ENCODE measurements at places on chromosomes 5 and 9. TPM values are rescaled to one million over a fixed set of nuclear protein-coding genes. Genes with fewer than 3 reads are reported as not detected.
A peak's percentile ranks its signal among the peaks of the same experiment; 100 is the strongest.

DNA sequence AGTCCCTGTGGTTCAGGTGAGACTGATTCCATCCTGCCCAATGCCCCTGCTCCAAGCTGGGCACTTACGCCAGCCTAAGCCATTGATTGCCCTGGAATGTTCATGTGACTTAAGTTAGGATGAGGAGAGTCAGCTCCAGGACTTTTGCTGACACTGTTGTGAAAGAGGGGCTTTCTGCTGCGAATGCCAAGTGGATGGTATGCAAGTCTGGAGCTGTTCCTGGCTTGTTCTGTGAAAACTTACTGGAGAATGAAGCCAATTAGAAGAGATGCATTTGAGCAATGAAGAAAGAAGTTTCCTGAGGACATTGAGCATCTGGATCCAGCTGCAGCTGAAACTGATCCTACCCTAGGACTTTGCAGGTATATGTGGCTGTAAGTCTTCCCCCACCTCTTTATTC lies 61.2 kb upstream of the ZFR start:
- DNase-seq = no peak

DNA sequence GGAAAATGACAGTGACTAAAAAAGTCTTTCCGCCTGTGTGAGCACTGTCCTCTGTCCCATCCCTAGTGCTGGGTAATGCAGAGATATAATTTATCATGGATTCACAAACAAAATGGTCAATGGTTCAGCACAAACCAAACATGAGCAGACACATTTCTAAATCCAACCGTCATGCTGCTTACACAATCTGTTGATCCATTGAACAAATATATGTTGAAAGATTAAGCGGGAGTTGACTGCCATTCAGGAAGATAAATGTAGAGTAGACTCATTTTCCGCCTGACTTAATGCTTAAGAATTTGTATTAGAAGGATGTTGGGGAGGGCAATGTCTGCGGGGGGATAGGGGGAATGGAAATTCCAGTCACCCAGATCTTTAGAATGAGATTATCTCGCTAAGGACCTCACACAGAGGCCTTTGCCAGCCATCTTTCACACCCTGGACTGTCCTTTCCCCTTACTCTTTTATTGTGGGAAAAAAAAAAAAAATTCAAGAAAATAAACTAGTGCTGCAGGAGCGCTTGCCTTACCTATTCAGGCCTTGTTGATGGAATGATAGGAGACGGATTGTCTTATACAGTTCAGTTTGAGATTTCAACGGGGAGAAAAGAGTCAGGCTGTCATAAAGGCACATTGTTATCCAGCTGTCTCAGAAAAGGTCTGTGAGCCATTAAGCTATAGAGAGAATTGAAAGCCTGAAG lies 153.7 kb downstream of the TLE1 start:
- no peak for DNase-seq

DNA sequence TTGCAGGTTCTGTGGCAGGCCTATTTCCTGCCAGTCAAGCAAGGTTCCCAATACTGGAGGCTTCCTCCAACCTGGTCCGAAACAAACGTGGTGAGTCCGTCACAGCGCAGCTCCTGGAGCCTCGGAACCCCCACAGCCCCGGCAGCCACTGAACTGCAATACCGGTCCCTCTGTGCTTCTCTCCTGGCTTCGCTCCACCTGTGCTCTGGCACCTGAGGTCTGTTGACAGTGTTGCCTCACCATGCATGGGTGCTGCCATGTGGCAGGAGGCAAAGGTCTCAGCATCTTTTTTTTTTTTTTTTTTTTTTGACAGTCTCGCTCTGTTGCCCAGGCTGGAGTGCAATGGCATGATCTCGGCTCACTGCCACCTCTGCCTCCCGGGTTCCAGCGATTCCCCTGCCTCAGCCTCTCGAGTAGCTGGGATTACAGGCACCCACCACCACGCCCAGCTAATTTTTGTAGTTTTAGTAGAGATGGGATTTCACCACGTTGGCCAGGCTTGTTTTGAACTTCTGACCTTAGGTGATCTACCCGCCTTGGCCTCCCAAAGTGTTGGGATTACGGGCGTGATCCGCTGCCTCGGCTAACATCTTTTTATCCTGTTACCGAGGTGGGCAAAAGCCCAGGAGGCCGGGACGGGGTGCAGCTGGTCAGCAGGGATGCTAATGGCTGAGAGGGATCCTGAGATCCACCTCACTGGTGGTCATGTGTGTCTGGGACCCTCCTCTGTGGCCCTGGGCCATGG lies 57.1 kb upstream of the RNU6ATAC start:
- no peak for DNase-seq

- DNase-seq = no peak
These were observed 14.2 kb upstream of the AGGF1 start for GRCh38 chr5:77015938-77016569.

DNA sequence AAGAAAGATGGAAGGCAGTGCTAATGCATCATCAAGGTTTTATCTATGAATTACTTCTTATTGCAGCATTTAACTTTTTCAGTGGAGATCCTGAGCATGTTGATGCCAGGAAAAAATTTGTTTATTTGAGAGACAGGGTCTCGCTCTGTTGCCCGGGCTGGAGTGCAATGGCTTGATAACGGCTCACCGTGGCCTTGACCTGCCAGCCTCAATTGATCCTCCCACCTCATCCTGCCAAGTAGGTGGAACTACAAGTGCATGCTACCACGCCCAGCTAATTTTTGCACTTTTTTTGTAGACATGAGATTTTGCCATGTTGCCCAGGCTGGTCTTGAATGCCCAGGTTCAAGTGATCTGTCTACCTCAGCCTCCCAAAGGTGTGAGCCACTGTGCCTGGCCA lies 47.2 kb downstream of the AOPEP start:
- no peak for DNase-seq

GRCh38 chr9:127149010-127149409 lies 26.6 kb upstream of the ANGPTL2 start:
- DNase-seq = no peak

DNA sequence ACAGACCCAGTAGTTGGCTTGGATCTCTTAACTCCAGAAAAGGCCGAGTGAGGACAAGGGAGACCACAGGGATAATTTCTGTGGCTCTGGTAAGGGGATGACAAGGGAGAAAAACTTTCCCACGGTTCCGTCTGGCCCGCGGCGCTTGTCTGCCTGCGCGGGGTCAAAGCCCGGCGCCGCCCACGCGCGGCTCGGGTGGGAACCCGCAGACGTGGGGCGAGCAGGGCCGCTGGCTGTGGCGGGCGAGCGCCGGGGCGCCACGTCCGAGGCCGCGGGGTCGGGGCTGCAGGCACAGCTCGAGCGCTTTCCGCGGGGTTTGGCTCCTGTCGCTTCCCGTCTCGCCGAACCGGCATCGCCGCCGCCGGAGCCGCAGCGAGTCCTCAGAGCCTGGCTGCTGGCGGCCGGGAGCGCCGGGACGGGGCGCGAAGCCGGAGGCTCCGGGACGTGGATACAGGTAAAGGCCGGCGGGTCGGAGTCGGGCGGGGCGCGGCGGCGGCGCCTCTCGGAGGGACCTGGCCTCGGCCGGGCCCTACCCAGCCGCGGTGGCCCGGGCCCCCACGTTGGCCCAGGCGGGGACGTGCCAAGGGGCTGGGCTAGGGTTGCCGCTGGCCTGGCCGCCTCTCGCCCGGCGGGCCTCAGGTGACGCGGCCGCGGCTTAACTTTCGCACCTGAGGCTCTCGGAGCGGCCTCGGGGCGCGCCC lies at the start of gene RNF180:
Gene RNF180, plus strand, starts transcription at position 344 of the 701 bp plus-strand sequence. CDS start 34,965 bp downstream, outside the sequence.
- peak; percentile 22 for DNase-seq

DNA sequence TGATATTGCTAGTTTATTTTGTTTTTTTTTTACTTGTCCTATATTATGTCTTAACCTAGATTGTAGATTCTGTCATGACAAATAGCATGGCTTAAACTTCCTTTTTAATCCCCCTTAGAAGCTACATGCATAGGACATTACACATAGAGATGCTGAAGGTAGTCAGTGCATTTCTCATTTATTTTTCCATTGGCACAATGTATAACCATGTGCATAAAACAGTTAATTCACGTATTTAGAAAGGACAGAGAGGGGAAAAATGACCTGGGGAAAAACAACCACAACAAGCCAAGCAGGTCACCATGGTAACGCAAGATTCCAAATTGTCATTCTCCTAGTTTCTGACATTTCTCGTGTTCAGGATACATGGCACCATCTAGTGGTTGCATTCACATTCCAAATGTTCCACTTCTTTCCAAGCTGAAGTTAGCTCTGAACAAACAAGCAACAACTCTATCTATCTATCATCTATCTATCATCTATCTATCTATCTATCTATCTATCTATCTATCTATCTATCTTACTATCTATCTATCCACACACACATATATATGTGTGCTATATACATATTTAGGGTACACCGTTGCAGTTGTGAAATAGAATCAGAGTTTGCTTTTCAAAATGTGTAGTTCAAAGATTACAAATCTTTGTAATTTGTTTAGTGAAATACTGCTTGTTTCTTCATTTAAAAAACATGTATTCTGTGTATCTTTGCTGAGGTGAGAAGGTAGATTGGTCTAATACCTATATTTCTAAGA lies 487.2 kb upstream of the ST8SIA4 start:
- no peak for DNase-seq

DNA sequence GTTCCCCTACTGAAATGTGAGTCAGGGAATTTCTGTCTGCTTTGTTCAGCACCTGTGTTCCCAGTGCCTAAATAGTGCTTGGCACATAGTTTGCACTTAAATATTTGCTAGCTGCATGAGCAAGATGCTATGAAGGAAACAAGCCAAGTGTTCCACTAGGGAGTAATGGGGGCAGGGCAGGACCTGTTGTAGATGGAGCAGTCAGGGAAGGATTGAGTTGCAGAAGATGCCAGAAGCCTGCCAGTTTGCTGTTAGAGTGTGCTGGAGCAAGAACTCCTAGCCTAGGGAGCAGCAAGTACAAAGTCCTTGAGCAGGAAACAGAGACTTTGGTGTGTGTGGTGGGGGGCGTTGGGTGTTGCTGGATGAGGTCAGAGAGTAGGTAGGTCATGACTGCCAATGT lies 87.5 kb downstream of the DAB2IP start:
- DNase-seq = no peak

GRCh38 chr9:89814340-89815040 lies 209.7 kb downstream of the GADD45G start:
- no peak for DNase-seq

DNA sequence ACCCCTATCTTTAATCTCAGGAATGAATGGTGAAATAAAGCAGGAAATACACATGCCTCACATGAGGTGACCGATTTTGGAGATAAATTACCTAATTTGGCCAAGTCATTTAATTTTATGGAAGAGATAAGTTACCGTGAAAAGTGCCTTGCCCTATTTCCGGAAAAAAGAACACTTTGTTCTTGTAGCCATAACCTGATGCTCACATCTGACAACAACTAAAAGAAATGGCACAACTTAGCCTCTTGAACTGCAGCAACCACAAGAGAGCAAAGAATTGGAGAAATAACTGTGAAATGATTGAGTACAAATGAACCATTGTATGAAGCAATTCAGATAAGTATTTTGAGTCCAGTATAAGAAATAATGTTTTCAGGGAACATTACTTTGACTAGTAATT lies 628.1 kb upstream of the TYRP1 start:
- DNase-seq = no peak

DNA sequence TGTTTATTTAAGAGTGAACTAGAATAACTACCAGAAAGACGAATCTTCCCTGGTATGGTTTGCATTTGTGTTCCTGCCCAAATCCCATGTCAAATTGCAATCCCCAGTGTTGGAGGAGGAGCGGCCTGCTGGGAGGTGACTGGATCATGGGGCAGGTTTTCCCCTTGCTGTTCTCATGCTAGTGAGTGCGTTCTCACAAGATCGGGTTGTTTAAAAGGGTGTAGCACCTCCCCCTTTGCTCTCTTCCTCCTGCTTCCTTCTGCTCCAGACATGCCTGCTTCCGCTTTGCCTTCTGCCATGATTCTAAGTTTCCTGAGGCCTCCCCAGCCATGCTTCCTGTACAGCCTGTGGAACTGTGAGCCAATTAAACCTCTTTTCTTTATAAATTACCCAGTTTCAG lies 210.3 kb upstream of the TBC1D2 start:
- no peak for DNase-seq

- no peak for DNase-seq
These were observed 1384.5 kb upstream of the NUDT12 start for GRCh38 chr5:104947076-104947475.

DNA sequence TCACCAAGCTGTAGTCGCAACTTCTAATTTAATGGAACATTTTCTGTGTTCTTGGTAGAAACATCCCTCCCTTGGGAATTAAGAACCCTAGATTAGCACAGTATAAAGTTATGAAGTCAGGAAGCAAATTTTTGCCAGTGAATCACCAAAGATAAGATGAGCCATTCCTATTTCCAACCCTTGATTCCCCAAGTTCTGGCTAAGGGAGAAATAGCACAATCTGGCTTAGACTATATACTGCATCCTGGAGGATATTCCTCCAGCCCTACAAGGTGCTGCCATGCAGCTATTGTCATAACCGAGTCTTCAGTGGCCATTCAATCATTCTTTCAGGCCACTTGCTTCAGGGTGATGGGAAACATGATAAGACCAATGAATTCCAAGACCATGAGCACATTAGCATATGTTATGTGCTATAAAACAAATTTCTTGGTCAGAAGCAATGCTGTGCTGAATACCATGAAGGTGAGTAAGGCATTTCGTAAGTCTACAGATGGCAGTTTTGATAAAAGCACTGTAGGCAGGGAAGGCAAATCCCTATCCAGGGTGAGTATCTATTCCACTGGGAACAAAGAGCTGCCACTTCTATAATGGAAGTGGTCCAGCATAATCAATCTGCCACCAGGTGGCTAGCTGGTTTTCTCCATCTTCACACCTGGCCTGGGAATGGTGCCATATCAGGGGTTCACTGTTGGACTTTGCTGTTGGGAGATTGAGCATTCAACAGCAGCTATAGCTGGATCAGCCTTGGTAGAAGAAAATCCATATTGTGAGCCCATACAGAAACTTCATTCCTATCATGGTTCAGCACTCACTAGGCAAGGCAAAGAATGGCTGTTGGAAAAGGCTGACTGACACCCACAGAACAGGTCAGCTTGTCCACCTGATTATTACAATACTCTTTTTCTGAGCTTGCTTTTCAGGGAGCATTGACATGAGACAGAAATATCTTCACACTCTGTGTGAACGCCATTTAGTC lies 19.6 kb upstream of the ARL15 start:
- no peak for DNase-seq

DNA sequence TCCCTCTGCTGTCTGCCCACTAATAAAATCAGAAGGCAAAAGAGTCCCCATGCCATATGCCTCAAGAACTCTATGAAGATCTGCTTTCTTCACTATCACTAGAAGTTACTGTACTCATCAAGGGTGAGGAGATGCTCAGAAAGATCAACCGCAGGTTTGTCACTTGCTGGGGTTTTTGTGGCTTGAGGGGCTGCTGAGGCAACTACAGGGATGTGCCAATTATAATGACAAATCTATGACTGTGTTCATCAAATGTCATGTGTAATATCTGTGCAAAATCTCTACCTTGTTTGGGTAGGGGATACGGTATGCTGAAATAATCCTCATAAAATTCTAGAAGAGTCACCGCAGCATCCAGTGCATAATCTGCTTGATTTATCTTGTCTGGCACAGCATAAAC lies 13.0 kb downstream of the ERAP1 start:
- DNase-seq = no peak

Gene USP20
- 22.3 TPM for total RNA-seq

Gene INSL6
- not detected for total RNA-seq
